ENCODE measurements at places on chromosomes 6 and 20.

- DNase-seq = no peak
Observed at GRCh38 chr20:12358006-12358654, 440.4 kb downstream of the BTBD3 start.

DNA sequence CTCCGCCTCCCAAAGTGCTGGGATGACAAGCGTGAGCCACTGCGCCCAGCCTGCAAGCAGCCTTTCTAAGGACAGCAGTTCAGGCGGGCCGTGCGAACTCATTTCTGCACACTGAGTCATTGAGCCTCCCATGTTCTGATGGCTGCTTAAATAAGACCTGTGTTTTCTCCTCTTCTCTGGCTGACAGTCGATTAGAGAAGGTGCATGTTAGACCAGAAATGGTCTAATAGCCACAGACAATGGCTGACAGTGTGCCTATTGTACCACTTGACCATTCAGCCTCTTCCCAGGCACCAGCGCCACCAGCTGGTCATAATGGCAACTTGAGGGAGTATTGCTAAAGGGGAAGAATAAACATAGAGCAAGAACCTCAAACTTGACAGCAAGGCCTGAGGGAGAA, 6.2 kb downstream of the CST11 start:
- DNase-seq = no peak

GRCh38 chr6:112331306-112331705, 15.8 kb upstream of the RFPL4B start:
- no peak for DNase-seq

- DNase-seq = peak; percentile 41
Observed at GRCh38 chr6:28953039-28953584, 29.3 kb upstream of the TRIM27 start.

- no peak for DNase-seq
Observed at GRCh38 chr6:35602133-35602946, 86.4 kb downstream of the FKBP5 start.

GRCh38 chr6:77038807-77039206, 424.5 kb downstream of the HTR1B start:
- DNase-seq = no peak

- DNase-seq = no peak
Observed at GRCh38 chr6:42389736-42390135, 62.0 kb downstream of the TRERF1 start.

GRCh38 chr6:33433001-33433543, 13.2 kb downstream of the SYNGAP1 start:
- no peak for DNase-seq

GRCh38 chr6:2546901-2547300, 203.8 kb downstream of the MYLK4 start:
- no peak for DNase-seq

- DNase-seq = no peak
Observed at GRCh38 chr6:152089992-152090391, 282.5 kb downstream of the ESR1 start.

DNA sequence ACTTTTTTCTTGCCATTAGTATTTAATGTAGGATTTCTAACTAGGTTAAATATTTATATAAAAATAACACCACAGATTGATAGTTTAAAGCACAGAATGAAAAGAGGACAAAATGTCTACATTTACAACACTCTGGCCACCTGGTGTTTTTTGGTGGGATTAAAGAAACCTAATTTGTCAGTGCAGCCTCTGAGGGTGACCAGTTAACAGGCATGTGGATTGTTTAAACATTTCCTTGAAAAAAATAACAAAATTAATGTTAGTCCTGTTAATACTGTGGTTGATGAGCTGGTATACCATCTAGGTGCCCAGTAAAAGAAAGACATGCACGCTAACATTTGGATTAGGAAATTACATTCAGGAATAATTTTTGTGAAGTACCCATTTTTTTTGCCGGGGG, 8.8 kb downstream of the SLC9A8 start:
- DNase-seq = no peak

- DNase-seq = no peak
Observed at GRCh38 chr20:37686762-37687477, 6.9 kb upstream of the CTNNBL1 start.

DNA sequence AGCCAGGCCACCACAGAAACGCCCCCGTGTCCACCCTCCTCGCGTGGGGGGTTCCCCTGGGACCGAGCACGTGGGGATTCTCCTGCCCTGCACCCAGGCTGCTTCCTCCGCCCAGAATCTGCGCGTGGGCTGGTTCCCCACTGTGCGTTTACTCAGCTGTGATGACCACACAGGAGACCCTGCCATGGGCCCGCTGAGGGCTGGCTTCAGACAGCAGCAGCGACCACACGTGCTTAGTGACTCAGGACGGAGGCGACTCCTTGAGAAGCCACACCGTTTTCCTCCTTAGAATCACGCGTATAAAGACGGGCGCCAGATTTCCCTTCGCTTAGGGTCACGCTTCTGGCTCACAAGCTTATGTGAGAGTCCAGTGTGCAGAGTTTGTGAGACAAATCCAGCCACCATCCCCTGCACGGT, 63.9 kb upstream of the PDE10A start:
- DNase-seq = no peak

DNA sequence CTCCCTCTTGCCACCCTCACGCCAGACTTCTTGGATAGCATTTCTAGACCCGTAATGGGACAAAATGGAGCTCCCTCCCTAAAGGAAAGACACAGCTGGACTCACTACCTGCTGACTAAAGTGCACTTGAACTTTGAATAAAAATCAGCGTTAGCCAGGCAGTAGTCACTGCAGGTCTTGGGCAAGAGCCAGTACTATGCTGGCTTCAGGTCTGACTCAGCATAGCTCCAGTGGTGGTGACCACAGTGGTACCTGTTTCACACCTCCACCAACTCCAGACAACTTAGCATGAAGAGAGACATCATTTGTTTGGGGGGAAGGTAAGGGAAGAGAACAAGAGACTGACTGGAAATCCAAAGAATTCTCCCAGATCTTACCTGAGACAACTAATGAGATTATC, 906.8 kb downstream of the GRIK2 start:
- DNase-seq = no peak

DNA sequence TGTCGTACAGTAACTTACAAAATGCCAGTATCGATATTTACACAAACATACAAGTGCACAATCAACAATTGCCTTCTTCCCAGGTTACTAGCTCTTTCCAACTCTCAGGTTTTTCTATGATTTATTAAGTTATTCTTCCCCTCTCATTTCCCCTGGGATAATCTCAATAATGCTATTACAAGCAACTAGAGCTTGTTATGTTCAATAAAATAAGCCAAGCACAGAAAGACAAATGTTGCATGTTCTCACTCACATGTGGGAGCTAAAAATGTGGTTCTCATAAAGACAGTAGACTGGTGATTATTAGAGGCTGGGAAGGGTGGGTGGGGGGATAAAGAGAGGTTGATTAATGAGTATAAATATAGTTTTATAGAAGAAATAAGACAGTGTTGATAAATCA, 577.1 kb downstream of the HACE1 start:
- no peak for DNase-seq

- no peak for DNase-seq
Observed at GRCh38 chr6:13229205-13230085, 98.9 kb downstream of the TBC1D7 start.

DNA sequence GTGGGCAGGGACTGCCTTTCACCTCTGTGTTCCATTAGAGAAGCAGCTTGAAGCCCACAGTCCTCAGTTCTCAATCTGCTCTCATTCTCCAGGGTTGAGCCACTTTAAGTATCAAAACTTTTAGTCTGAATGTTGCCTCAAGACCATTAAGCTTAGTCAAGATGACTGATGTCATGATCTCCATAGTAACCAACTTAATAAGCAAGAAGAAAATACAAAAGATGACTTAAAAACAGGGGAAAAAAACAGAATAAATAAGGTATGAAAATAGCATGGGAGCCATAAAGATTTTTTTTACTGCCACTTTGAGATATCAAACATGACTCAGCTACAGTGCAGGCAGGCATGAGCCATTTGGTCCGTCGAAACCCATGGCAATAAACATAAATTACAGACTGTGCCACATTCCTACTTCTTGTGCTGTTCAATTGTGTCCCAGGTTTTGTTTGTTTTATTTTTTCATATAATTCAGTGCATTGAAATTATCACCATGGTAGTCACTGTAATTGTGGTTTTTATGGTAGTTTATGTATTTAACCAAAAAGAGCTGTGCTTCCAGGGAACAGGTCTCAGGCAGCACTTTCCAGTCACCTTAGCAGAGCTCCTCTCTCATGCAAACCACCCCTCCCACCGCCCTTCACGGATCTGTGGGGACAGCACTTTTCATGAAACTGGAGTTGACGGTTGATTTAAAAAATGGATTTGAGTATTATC, 156.5 kb upstream of the INSM1 start:
- no peak for DNase-seq

DNA sequence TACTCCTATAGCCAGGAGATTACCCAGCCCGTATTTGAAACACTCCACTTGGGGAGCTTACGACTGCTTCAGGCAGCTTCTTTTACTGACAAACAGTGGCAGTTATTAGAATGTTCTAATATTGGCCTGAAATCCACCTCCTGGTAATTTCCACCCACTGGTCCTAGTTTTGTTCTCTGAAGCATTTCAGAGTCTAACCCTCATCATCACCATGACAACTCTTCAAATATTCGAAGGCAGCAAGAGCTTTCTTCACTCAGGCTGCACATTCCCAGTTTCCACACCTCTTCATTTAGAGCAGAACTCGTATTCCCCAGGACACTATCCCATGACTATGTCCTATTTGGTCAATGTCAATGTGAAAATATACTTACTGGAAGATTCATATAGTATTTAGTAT, 325.6 kb downstream of the UBE3D start:
- no peak for DNase-seq
